Type B pancreatic cell (in vitro differentiated cells): ENCODE measurements at places on chromosomes 16 and 17.

GRCh38 chr16:4051591-4051990 is 64.7 kb downstream of the ADCY9 start:
- DNase-seq: no peak

GRCh38 chr16:370979-371514 is 709 bp upstream of the MRPL28 start:
- no peak for DNase-seq

DNA sequence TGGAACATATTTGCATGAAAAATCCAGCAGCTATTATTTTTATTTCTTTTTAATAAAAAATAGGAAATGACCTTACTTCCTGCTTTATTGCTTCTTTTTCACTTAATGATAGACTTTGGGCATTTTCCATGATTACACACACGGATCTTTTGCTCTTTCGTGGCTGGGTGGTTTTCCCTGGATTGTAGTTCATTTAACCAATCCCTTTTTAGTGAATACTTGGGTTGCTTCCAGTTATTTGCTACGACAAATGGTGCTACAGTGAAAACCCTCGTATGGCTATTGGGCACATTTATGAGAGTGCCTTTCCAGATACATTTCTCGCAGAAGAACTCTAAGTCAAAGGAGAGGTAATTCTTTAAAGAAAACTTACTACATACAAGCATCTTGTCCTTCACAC is 38.6 kb downstream of the FOXL1 start:
- DNase-seq: no peak

- DNase-seq: no peak
Observed at GRCh38 chr16:50473356-50473945, 74.7 kb upstream of the NKD1 start.

GRCh38 chr17:38797828-38798227 is 1.5 kb downstream of the PIP4K2B start:
- DNase-seq: no peak

GRCh38 chr16:85330694-85331188 is 218.5 kb upstream of the CIBAR2 start:
- no peak for DNase-seq

- DNase-seq: no peak
Observed at GRCh38 chr17:33091271-33091670, 99.6 kb downstream of the SPACA3 start.

GRCh38 chr16:72927199-72928089 is 120.5 kb downstream of the ZFHX3 start:
- DNase-seq: no peak

- DNase-seq: no peak
Observed at GRCh38 chr17:80031691-80032430, 3.8 kb downstream of the TBC1D16 start.

GRCh38 chr16:48300391-48300856 is 53.1 kb upstream of the ABCC11 start:
- no peak for DNase-seq

DNA sequence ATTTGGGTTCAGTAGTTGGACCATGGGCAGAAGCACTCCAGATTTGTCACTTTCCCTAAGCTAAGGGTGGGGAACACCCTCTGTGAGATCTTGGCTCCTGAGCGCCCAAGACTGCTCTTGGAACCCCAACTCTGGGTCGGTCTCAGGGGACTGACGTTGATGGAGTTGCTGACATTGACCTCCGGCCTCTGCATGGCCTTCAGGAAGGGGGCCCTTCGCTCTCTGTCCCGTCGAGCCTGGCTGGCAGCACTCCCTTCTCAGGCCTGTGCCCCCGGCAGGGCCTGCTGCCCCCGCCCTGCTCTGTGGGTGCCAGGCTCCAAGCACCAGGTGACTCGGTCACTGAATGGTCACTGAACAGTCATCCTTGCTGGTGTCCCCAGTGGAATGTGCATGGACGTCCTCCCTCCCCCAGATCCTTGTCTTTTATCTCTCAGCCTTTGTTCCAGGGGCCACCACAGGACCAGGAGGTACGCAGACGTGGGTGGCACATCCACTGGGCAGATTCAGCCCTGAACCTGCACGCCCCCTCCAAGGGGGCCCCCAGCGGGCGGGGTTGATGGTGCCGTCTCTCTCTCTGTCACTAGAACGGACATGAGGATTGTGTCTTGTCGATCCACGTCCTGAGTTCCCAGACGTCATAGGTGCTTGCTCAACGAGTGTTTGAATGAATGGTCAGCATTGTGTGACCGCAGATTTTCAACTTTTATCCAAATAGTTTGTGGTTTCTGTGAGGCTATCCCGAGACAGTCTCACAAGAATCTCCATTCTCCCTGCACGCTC is 314.5 kb downstream of the SEC14L1 start:
- peak; percentile 68 for DNase-seq

DNA sequence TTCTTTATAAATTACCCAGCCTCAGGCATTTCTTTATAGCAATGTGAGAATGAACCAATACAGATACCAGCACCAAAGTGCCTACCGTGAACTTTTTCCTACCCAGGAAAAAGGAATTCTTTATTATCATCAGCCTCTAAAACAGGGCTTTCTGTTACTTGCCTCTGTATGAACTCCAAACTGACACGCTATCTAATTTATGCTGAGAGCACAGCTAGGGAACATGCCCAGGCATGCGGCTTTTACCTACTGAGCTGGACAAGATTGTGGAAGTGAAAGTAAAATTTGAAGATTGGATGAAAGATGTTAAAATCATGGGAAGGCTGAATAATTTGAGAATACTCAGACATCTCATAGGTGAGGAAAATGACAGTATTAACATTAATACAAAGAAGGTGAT is 24.4 kb upstream of the ADCY9 start:
- no peak for DNase-seq

DNA sequence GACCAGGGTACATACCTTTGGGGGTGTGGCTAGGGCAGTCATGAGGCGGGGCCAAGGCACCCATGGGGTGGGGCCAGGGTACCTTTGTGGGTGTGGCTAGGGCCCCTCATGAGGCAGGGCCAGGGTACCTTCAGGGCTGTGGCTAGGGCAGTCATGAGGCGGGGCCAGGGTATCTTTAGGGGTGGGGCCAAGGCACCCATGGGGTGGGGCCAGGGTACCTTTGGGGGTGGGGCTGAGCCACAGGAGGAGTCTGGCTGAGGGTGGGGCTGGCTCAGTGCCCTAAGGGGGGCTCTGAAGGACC is 3.5 kb downstream of the GNG13 start:
- DNase-seq: no peak

- DNase-seq: no peak
Observed at GRCh38 chr16:66551788-66552285, 539 bp upstream of the CKLF start.

GRCh38 chr16:83561876-83562275 is 245.9 kb upstream of the HSBP1 start:
- DNase-seq: no peak

DNA sequence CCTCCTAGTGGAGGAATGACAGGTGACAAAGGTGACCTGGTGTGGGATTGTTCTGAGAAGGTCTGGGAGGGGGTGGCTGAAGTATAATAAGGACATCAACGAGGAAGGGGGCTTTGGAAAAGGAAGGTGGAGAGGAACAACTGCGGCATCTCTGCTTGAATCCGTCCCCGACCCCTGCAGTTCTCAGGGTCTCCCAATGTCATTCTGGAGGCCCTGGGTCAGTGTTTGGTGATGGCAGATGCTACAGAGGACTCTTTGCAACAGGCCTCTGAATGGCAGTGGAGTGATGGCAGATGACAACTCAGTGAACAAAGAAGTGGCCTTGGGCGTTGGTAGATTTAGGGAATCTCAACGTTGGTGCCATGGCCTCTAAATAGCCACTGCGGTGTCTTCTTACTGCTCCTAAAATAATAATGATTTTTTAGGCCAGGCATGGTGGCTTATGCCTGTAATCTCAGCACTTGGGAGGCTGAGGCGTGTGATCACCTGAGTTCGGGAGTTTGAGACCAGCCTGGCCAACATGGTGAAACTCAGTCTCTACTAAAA is 1.3 kb downstream of the ENGASE start:
- DNase-seq: no peak

DNA sequence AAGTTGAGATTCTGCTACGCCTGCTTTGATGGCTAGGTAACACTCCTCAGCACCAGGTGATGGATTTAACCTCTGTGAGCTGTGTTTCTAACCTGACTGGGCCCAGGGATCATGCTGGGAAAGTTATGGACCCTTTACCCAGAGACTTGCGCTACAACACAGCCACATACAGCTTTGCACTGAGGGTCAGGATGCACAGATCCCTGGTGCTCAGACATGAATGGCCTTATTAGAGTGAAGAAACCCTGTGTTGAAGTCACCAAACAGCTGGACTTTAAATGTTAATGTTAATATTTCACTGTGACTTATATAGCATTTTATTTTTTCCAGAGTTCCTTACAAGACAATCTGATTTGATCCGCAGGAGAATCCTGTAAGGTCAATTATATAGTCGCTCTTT is 114.3 kb downstream of the MSI2 start:
- DNase-seq: no peak

- no peak for DNase-seq
Observed at GRCh38 chr16:54774768-54775167, 155.9 kb upstream of the IRX5 start.

DNA sequence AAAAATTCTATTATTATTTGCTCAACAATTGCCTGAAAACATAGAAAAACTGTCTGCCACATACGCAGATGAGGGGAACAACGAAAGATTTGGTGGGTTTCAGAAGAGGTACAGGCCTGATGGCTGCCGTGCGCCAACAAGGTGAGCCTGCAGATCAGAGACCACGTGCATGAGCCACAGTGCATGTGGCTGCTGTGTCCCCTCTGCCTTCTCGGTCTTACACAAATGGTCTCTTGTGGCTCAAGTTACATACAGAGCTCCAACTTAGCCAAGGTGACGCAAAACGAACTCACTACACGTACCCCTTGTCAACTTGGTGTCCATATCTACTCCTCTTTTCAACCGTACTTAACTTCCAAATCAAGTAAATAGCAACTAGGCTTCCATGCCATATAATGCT is 82.3 kb downstream of the ADCY9 start:
- DNase-seq: no peak

GRCh38 chr16:85755929-85756768 is 5.3 kb upstream of the C16orf74 start:
- DNase-seq: no peak
